NCI-H146 (cell line): ENCODE measurements at places on chromosomes 1 and 21.

GRCh38 chr1:226029568-226030225, 30.6 kb upstream of the SDE2 start:
- no peak for DNase-seq

DNA sequence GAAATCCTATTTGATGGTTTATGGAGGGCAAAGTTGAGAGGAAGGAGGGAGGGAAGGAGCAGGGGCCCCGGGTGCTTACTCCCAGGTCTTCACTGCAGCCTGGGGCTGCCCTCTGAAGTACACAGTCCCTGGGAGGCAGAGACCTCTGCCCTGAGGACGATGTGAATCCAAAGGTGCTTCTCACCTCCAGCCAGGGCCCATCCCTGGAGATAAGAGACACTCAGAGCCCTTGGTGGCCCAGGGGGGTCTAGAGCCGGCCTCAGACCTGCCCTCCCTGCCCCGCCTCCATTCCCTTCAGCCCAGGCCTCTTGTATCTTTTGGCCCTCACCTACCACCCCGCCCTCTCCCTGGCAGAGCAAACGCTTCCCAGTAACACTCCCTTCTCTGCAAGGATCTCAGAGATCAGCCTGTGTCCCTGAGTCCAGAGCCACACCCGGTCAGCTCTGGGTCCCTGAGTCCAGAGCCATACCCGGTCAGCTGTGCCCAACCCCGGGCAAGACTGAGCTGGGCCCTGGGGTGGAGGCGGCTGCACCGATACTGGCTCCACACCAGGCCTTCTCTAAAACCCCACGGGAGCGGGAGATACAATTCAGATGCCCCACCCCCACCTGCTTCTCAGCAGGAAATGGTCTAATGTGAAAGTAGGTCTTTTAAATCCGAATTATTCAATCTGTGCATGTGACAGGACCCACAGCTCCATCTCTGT, 3.6 kb upstream of the GNB1 start:
- DNase-seq: no peak

GRCh38 chr21:41673596-41674335, 93.1 kb downstream of the RIPK4 start:
- no peak for DNase-seq

DNA sequence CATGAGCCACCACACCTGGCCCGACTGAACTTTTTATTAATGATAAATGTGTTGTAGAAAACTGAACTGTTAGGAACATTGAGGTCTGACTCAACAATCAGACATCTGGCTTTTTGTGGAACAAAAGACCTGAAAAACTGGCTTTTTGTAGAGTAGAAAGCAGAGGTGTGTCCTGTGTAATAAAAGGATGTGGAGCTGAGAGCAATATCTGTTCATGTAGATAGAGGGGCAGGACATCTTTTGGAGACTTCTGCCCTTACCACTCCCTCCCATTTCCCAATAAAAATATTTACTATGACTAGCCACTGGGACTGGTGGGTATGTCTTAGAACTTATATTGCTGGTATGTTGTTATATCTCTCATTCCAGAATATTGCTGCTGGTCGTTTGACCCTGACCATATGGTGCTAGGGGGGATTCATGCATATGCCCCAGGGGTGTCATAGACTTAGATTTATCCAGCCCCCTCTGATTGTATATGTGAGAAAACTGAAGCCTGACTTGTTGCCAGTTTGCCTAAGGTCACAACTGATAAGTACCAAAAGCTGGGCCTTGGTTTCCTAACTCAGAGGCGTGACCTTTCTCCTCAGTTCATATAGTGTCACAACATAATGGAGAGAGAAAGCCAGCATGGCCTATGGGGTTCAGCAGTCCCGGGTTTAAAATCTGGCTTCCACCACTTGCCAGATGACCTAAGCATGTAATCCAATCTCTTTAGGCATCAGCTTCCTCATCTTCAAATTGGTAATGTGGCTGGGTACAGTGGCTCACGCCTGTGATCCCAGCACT, 33.5 kb upstream of the PIGV start:
- DNase-seq: no peak

DNA sequence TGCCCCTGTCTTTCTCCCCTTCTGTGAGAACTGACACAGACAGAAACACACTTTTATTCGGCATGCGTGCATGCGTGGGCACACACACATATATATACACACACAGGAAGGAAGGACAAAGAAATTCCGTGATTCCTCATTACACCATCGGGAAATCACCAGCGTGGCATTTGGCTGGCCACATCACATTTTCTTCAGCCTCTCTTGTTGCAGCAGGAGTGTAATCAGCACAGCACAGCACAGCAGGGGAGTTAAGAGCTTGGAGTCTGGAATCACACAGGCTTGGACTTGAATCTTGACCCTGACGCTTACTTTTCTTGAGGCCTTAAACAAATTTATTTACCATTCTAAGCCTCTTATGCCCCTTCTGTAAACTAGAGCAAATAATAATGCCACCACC, 45.3 kb upstream of the EPHA8 start:
- no peak for DNase-seq

GRCh38 chr1:38803647-38804046, 55.9 kb downstream of the RRAGC start:
- no peak for DNase-seq

DNA sequence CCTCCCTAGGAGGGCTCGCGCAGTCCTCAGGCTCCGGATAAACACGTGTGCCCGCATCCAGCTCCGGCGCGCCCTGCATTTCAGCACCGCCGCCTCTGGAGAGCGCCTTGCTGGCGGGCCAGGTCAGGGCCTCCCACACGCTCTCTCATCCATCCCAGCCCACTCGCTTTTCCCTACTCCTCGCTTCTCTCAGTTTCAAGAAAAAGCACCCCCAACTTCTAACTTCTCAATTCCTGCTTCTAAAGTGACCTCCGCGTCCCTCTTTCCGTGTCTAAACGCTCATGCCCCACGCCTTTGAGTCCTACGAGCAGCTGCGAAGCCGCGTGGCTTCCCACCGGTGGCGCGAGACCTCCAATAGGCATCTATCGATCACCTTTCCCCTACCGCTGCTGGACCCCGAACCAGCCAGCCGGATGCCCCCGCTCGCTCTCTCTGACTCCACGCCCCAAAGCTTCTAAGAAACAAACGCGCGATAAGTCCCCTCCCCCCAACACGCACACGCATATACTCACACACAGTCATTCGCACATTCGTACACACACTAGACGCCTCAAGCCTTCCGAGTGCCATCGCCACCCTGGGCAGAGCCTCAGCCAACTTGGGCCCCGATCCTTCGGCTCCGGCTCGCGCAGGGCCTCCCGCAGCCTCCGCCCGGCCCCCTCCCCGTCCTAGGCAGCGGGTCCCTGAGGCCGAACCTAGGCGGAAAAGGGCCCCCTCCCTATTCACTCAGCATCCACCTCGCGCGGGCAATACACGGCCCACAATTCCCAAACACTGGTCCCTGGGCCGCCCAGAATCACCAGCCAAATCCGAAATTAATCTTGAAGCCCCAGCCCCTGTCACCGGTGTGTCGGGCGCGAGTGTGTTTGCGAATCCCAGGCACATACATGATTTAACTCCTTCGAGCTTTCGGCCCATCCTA, 1.1 kb downstream of the NMNAT2 start:
- DNase-seq: peak; percentile 71

DNA sequence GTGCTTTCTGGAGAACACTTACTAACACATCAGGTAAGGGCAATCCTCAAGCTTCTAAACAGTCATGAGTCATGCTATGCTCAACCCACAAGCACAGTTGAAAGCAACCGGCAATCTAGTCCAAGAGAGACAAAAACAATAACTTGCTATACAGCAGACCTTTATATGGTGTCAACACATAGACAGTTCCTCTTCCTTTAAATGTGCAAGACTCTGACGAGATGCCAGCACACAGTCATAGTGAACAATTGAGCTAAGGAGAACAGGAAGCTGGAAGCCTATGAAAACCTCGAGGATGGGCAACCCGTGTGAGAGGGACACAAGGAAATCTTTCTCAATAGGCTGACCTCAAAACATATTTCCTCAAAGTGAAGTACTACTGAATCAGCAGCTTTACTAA, 5.3 kb downstream of the ADIPOR1 start:
- no peak for DNase-seq
